ENCODE measurements at places on chromosomes 2 and 18.

DNA sequence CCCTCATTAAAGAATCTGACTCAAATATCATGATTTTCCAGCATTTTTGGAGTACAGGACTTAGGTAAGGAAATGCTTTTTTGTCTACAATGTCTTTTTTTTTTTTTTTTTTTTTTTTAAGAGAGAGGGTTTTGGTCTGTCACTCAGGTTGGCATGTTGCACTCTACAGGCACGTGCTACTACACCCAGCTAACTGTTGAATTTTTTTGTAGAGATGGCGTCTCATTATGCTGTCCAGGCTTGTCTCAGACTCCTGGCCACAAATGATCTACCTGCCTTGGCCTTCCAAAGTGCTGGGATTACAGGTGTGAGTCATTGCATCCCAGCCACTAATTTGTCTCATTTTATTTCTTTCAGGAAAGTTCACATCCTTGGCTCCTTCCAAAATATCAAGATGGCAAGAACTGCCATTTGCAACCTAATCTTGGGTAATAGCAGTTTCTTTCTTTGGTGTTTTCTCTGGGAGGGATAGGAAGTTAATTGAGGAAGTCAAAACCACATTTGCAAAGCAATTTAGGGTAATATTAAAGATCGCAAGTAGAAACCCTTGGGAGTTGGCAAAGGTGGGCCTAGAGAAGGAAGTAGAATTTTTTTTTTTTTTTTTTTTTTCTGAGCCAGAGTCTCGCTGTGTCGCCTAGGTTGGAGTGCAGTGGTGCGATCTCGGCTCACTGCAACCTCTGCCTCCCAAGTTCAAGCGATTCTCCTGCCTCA lies 15.5 kb downstream of the PNO1 start:
- DNase-seq = no peak

DNA sequence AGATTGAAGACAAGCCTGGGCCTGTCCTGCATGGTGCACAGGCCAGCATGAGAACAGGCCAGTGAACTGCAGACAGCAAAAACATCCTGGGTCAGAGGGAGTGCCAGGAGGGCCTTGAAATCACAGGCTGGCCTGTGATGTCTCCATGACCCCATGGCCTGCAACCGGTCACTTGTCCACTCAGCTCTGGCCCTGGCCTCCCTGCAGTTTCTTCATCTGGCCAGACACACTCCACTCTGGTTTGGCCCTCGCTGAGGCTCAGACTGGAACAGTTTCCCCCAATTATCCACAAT lies 12.6 kb downstream of the CYRIA start:
- no peak for DNase-seq

- no peak for DNase-seq
Observed at GRCh38 chr2:148538375-148538774, 106.2 kb upstream of the EPC2 start.

DNA sequence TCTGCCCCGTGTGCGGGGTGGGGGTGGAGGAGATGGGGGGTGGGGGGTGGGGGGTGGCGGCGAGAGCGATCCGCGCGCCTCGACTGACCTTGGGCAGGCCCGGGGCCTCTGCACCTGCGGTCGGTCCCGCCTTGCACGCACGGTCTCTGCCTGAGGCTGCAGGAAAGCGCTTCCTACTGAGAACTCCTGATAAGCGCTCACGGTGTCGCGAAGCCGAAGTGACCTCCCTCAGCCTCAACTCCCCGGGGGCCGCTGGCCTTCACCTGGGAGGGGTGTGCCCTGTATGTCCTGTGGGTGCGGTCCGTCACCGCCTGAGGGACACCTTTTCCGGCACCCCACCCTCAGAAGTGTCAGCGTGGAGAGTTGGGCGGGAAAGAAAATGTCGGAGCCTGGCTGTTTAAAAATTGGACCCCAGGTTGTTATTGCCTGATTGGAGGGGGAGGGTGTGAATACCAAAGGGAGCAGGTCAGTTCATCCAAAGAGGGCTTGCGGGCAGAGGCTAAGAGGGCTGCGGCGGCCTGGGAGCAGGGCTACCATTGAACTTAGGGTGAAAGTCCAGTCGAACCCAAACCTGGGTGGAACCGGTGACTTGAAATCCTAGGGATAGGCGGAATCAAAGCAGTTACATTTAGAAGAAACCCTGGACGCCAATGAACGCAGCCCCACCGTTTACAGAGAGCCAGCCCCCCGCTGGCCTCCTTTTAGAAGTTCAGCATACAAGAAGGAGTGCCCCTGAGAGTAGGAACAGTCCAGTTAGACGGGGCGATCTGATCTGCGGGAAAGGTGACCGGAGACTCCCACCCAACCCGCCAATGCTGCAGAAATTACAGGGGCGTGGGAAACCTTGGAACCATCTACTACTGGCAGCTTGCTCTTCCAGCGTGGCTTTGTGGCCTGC lies 1.2 kb downstream of the MAL start:
- no peak for DNase-seq

GRCh38 chr2:48849770-48850169 lies 94.2 kb upstream of the LHCGR start:
- DNase-seq = no peak

- DNase-seq = no peak
Observed at GRCh38 chr2:147255812-147256211, 589.0 kb upstream of the ACVR2A start.

Measured in activated CD4-positive, alpha-beta T cell treated with anti-CD3 and anti-CD28 coated beads, Interleukin-2, Interleukin-6, amounts not matched to agents 100 ng/mL and 50 ng/mL, durations not matched to agents 16 hours and 8 hours (primary cell).